Muscle of back (tissue), 13 donors: ENCODE measurements at places on chromosomes 4 and X.

DNA sequence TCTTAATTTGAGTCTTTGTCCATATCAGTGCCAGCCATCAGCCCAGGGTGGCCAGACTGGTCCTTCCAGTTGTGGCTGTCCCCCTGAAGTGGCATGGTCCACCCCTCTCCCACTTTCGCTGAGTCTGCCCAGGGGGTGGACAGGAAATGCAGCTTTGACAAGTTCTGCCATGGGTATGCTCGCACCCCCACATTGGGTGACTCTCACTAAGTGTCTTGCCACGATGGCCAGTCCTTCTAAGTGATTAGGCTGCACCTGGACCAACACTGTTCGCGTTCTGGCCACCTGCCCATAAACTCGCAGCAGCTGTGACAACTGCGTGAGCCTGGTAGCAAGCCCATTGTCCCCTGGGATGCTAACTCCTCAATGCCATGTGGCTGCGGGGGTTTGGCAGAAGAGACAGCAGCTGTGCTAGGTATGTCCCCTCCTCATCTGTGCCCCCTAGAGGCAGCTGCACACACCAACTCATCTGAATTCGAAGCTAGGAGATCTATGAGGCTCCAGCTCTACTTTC is 10.0 kb upstream of the LNX1 start:
- no peak for DNase-seq

DNA sequence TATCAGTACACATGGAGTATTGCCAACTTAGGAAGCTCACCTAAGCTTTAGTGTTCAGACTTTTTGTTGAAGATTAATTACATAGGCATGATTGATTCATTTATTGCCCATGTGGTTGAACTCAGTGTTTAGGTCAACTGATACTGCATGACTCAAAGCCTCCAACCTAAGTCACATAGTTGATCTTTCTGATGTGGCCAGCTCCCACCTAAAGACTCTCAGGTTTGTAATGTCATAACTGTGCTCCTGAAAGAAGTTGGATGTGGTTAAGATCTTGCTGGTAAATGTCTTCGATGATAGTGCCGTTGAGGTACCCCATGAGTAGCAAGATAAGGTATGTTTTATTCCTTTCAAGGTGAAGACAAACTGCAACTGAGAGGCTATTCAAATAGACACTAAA is 192.5 kb downstream of the EDA start:
- DNase-seq = no peak

DNA sequence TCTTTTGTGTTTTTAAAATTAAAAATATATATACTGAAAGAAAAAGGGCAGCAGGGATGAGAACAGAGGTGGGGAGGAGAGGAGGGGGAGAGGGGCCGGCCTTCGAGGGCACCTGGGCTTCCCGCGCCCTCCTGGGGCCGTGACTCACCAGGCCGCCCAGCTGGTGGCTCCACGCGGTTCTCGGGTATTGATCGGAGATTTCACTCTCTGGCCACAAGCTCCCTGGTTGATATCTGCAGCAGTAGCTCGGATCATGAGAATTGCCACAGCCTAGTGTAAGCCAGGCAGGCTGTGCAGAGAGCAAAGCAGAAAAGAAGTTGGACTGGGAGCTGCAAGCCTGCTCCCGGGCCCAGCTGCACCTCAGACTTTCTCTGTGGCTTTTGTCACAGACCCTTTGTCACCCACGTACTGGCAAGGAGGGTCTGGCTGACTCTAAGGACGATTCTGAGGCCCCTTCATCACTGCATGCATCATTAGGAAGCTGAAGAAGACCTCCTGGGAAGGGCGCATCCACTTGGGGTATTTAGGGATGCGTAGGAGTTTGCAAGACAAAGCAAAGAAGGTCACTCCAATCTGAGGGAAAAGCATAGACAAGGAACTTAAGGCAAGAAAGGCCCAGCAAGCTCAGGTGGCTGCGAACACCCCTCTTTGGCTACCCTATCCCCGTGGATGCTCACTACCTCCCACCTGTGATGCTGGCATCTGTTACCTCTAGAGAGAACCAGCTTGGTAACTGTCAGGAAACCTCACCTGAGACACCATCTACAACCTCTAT is 71.7 kb downstream of the CPZ start:
- no peak for DNase-seq

- no peak for DNase-seq
Measured at GRCh38 chrX:36160081-36160480, 240.5 kb downstream of the CFAP47 start.

DNA sequence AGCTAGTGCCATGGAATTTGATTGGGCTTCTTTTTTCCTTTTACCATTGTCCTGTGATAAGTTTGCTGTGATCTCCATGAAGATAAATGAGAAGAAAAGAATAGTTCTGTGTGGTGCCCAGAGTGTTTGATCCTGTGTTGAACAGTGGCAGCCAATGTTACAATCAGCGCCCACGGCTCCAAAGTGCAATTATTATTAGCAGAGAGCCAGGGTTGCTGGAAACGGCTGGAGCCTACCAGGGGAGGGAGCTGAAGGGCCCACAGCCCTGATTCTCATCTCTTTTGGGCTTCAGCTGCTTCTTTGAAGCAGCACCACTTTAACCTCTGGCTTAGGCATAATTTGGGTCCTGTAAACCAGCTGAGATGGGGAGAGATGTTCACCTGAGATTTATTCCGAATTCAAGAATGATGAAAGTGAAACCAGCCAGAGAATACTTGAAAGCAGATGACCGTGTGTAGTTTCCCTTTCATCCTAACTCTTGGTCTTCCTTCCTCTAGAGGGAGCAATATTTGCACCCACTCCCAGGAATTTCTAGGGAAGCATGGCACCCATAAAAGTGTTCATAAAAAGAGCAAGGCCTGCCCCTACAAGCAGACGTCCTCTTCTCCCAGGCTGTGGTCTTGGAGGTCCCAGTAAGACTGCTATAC is 298.3 kb downstream of the EVC2 start:
- no peak for DNase-seq

- no peak for DNase-seq
Measured at GRCh38 chr4:19947349-19947748, 304.4 kb upstream of the SLIT2 start.

DNA sequence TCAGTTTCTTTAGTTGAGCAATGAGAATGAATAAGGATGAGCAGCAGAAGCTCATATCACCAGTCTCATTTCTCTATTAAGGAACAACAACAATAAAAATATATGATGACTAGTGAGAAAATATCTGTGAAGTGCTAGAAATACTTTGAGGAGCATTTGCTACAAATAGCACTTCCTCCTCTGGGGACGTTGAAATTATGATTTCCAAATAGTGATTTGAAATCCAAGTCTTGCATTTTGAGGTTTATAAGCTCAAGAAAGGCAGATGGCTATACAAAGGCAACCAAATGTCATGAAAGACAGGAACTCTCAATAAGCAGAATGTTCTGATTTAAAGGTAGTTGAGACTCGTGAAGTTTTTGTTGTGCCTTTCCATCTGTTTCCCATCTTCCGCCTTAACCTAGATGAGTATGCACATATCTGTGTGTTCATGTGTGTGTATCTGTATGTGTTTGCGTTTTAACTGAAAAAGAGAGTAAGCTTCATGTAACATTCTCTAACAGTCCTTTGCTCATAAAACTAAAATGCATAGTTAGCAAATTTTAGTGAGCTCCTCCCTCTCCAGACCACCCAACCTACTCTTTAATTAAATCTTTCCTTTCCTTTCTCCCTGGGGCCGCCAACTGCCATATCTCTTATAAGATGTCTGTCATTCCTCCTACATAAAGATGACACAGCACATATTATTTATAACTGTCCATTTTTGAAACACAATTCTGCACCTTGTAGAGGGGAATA is 222.6 kb upstream of the RASGEF1B start:
- DNase-seq = peak; percentile 17

DNA sequence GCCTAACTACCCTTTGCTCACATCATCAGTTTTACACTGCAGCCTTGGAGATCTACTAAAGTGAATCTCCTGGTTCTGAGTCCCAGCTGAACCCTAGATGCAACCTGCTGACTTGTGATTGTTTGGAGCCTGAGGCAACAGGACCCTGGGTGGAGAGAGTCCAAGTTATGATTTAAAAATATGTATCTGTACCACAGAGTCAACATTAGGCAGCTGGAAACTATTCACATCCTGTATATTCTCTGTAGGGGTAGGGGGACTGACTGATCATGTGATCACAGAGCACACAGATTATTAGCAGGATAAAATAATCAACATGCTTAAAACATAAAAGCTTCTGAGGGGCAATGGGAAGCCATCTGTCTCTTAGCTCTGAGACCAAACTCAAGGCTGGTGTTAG is 52.1 kb downstream of the CT47B1 start:
- DNase-seq = no peak

GRCh38 chrX:2342874-2343273 is 157.9 kb downstream of the DHRSX start:
- no peak for DNase-seq

GRCh38 chr4:99276417-99276816 is 14.4 kb downstream of the ADH1A start:
- peak; percentile 91 for DNase-seq

DNA sequence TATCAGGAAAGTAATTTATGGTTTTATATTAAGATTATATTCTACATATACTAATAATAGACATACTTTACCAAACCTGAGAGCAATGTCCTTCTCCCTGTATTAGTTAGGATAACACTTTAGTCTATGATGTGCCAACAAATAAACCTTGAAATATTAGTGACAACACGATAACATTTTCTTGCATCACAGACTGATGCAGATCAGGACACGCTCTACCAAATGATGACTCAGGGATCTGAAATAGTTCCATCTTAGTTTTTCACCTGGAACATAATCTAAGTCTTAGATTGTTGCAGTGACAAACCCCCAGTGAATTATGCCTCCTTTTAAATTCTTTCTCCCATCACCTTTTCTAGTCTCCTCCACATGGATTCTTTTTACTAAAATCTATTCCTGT is 214.2 kb downstream of the CLCN4 start:
- no peak for DNase-seq

GRCh38 chrX:105331244-105331643 is 110.8 kb upstream of the TEX13A start:
- peak; percentile 5 for DNase-seq

GRCh38 chr4:71976523-71976922 is 55.3 kb upstream of the NPFFR2 start:
- no peak for DNase-seq

- DNase-seq = peak; percentile 44
Measured at GRCh38 chr4:184805462-184806228, 20.1 kb downstream of the ACSL1 start.

DNA sequence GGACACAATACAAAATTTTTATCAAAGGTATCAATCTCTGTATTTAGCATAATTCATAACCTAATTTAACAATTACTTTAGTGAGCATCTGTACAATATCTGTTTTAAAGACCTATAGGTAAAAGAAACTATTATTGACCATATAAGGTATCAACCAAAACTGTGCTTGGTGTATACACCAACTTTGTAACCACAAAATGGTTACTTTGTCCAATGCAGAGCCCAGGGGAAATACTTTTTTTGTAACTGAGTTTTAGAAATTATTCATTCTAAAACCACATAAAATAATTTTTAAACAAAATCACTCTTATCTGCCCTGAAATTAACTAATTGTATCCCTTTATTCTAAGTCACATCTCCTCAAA is 5.0 kb downstream of the CXXC4 start:
- no peak for DNase-seq

- DNase-seq = no peak
Measured at GRCh38 chr4:12319765-12320164, 891.1 kb upstream of the HS3ST1 start.

- no peak for DNase-seq
Measured at GRCh38 chrX:129746557-129747470, 8.0 kb downstream of the XPNPEP2 start.

DNA sequence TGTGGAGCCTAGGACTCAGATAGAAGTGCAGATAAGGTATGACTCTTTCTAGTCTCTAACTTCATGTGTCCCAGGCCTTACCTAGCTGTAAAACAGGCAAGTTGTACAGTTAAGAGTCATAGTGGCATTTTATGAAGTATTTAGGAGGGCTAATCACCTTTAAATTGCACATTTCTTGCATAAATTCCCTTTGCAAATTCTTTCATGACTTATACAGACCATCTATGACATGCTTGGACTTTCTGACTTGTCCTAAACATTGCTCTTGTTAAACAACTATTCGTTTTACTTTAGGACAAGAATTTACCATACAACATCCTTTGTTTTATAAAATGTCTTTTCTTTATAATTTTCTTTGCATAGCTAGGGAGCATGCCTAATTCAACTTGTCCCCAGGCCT is 7.8 kb upstream of the RRAGB start:
- DNase-seq = no peak

DNA sequence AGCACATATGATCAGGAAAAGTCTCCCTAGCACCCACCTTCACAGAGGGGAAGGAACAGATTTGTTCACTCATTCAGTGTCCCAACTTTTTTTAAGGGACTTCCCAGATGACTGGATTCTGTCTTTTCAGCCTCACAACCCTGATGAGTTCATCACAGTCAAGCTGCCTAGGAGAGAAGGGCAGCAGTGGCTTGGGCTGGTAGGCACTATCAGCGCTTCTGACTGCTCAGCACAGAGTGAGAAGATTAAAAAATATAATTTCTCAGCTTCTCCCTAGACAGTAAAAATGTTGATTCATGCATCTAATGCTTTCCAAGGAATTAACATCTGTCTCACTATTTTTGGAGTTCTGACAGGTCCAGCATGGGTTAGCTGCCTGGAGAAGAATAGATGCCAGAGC is 328.2 kb downstream of the DTHD1 start:
- no peak for DNase-seq

GRCh38 chr4:139085141-139085540 is 69.6 kb downstream of the NOCT start:
- DNase-seq = no peak

DNA sequence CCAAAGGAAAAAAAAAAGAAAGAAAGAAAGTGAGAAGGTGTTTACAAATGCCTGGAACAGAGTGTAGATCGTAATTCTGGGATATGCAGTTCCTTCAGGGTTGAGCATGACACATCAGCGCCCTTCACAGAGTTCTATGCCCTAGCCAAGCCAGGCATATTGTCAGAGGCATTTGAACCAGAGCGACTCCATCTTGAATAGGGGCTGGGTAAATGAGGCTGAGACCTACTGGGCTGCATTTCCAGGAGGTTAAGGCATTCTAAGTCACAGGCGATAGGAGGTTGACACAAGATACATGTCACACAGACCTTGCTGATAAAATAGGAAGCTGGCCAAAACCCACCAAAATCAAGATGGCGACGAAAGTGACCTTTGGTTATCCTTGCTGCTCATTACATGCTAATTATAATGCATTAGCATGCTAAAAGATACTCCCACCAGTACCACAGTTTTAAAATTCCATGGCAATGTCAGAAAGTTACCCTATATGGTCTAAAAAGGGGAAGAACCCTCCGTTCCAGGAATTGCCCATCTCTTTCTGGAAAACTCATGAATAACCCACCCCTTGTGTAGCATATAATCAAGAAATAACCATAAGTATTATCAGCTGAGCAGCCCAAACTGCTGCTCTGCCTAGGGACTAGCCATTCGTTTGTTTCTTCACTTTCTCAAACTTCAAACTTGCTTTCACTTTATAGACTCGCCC is 23.5 kb upstream of the LRBA start:
- no peak for DNase-seq

- DNase-seq = peak; percentile 69
Measured at GRCh38 chr4:86496094-86497080, 97.7 kb upstream of the PTPN13 start.

- no peak for DNase-seq
Measured at GRCh38 chr4:67436742-67437141, 108.6 kb downstream of the CENPC start.

- no peak for DNase-seq
Measured at GRCh38 chrX:69138118-69138390, 27.2 kb downstream of the PJA1 start.

GRCh38 chr4:7831858-7832730 is 107.6 kb downstream of the AFAP1 start:
- no peak for DNase-seq

GRCh38 chr4:93994175-93994994 is 165.8 kb downstream of the ATOH1 start:
- no peak for DNase-seq
